ENCODE measurements at places on chromosomes 2 and 18.

DNA sequence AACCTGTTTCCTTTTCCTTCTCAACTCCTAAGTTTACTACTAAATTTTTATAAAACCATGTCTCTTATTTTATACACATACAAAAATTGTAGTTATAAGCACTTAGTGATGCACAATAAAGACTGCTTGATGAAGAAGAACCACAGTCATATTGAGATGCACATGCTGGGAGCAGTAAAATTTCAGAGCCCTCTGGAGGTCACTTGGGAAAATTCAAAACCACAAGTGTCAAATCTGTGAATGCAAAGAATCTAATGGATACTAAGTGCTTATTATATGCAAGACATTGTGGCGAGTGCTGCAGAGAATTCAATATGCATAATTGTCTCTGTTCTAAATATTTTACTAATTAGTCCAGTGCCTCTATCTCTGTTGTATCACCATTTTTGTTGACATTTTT lies 180.5 kb downstream of the VWC2L start:
- no peak for DNase-seq

DNA sequence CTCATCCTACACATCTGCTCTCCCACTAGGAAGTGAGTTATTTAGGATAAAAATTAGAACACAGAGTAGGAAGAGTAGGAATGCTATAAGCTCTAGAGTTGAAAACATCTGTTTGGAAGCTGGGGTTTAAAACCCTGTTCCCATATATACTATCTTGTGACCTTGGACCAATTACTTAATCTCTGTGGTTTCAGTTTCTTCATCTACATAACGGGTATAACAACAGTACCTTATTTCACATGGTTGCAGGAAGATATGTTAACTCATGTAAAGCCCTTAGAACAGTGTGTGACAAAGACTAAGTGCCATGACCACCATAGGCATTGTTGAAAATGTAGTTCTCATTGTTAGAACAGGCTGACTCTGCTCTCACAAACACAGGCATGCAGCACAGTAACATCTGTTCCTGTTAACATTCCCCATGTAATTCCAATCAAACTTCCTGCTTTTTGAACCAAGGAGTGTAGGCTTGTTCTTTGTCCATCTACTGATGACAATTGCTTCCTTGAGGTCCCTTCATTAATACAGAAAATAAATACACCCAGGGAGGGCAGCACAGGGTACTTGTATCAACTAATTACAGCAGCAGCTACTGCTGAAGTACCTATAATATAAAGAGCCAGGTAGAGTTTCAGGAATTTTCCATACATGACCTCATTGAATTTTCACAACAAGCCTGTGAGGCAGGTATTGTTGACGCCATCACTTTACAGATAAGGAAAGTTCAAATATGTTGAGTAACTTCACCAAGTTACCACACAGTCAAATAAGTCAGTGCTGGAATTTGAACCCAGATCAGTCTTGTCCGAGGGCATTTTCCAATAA lies 204.2 kb downstream of the L3MBTL4 start:
- no peak for DNase-seq

GRCh38 chr18:9517869-9518268 lies 42.6 kb downstream of the RALBP1 start:
- DNase-seq = no peak

- DNase-seq = no peak
Measured at GRCh38 chr18:23316988-23317387, 136.1 kb upstream of the RIOK3 start.

DNA sequence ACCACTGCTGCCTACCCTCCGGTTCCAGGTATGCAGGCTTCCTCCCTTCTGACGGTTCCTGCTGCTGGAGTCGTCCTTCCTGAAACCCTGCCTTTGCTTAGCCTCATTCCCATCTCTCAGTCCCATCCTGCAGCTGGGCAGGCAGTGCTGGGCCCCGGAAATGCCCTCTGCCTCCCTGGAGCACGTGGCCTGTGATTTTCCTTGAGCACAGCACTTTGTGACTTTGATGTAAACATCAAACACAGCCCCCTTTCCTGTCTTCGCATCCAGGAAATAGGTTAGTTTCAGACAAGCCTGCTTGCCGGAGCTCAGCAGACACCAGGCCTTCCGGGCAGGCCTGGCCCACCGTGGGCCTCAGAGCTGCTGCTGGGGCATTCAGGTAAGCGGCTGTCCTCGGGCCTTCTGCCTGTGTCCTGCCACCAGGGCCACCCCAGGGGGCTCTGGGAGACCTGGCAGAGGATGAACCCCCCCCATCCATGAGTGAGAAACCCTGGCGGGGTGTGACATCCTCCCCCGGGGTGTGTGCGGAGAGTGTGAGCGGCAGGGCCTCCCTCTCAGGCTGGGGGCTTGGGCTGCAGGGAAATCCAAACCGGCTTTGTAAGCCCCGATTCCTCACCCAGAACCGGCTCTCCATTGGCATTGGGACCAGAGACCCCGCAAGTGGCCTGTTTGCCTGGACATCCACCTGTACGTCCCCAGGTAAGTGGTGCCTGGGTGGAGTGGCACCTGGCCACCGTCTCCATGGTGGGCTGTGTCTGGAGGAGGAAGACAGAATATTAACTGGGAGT lies at the start of gene ZAP70:
ZAP70 (plus strand) TSS at position 281 of the 788 bp plus-strand sequence. CDS start 10,461 bp downstream, outside the sequence.
- peak; percentile 51 for DNase-seq

- no peak for DNase-seq
Measured at GRCh38 chr2:60512641-60513040, 40.8 kb downstream of the BCL11A start.

DNA sequence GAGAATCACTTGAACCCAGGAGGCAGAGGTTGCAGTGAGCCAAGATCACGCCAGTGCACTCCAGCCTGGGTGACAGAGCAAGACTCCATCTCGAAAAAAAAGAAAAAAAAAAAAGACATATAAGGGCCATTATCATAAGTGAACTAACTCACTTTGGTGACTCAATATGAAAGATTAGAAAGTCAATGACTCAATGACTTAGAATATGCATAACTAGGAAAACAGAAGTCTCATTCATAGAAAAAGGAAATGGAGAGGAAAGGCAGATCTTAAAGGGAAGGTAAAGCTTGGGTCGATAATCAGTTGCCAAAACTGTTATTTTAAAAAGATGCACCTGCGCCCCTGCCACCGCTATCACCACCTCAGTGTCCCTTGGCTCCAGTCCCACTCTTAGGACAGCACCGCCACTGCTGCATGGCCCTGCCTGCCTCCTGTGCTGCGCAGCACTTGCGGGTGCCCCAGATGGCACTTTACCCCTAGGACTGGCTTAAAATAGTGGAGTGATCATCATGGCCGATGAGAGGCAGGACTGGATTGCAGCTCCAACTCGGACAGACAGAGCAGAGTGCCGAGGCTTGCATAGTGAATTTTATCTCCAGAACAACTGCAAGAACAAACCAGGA lies 54.7 kb downstream of the INO80D start:
- DNase-seq = no peak

DNA sequence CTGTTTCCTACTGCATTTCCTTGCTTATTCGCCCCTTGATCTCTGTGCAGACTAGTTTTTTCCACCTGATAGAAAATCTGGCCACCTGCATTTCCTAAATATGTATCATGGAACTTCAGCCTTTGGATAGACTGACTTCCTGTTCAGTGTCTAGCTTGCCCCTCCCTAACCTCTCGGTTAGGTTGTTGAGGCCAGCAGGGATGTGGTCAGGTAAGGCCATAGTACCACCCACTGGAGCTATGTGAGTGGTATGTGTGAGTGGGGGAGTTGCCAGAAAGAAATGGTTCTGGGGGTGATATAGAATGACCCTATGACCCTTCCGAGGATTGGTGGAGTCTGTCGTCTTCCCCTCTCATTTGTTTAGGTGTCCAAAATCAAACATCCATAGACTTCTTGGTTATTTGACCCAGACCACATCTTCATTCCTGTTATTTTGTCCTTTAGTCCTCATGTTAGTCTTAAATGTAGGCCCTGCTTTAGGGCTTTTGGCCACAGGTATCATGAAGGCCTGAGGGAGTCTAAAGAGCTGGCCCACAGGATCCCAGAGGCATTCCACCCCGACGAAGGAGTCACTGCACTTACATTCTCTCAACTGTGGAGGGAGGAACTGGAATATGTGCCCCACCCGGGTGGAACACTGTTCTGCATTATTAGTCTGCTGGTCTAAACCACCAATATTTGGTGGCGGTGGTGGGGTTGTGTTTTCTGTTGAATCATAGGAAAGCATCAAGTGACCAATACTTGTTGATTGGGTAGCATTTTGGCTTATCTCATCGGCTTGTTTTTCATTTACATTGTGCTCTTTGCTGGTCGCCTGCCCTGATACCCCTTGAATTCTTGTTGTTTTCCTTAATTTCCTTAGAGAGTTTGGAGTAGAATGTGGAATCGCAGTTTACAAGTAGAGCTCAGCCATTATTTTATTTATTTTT lies 21.9 kb downstream of the CAB39 start:
- no peak for DNase-seq

GRCh38 chr2:32427672-32428610 lies 71.1 kb downstream of the BIRC6 start:
- DNase-seq = no peak

GRCh38 chr2:190854726-190855125 lies 25.9 kb upstream of the GLS start:
- no peak for DNase-seq

- no peak for DNase-seq
Measured at GRCh38 chr18:64650068-64650467, 501.2 kb upstream of the LINC00305 start.

- DNase-seq = no peak
Measured at GRCh38 chr2:239465017-239466001, 64.5 kb upstream of the HDAC4 start.

DNA sequence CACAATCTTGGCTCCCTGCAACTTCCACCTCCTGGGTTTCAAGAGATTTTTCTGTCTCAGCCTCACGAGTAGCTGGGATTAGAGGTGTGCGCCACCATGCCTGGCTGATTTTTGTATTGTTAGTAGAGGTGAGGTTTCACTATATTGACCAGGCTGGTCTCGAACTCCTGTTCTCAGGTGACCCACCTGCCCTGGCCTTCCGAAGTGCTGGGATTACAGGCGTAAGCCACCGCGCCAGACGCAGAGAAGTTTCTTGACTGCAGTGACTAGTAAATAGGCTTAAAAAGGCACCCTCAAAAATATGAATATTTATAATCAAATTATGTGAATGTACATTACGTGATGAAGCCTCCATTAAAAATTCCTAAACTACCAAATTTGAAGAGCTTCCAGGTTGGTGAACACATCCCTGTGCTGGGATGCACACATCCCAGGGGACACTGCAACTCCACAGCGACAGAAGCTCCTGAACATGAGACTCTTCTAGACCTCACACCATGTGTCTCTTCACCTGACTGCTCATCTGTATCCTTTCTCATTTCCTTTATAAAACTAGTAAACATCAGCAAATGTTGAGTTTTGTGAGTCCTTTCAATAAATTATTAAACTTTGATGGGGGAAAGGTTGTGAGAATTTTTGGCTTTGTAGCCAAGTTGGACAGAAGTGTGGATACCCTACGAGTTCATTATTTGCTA lies 203.3 kb upstream of the SPOPL start:
- no peak for DNase-seq

DNA sequence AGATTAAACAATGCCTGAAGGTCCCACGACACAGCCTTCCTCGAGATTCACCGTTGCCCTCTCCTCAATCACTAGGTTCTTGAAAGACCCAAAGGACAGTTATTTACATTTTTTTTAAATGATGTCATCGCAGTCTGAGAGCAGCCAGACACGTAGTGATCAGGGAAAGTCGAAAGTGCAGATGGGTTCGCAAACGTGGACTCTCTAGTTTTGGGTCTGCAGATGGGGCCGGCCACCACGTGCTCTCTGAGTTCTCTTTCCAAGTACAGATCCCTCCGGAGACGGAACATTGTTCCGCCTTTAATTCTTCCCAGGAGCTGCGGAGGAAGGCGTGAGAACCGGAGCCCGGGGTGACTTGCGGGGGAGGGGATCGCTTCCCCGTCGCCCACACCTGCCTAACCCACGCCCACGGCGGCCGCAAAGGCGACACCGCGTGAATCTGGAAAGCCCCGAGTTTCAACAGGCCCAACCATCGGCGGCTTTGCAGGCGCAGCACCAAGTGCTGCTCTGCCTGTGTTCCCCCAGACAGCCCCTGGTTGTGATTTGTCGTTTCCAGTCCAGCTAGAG lies 54.3 kb downstream of the PKDCC start:
- DNase-seq = peak; percentile 95

GRCh38 chr2:137165968-137166367 lies 400.6 kb downstream of the THSD7B start:
- DNase-seq = no peak

DNA sequence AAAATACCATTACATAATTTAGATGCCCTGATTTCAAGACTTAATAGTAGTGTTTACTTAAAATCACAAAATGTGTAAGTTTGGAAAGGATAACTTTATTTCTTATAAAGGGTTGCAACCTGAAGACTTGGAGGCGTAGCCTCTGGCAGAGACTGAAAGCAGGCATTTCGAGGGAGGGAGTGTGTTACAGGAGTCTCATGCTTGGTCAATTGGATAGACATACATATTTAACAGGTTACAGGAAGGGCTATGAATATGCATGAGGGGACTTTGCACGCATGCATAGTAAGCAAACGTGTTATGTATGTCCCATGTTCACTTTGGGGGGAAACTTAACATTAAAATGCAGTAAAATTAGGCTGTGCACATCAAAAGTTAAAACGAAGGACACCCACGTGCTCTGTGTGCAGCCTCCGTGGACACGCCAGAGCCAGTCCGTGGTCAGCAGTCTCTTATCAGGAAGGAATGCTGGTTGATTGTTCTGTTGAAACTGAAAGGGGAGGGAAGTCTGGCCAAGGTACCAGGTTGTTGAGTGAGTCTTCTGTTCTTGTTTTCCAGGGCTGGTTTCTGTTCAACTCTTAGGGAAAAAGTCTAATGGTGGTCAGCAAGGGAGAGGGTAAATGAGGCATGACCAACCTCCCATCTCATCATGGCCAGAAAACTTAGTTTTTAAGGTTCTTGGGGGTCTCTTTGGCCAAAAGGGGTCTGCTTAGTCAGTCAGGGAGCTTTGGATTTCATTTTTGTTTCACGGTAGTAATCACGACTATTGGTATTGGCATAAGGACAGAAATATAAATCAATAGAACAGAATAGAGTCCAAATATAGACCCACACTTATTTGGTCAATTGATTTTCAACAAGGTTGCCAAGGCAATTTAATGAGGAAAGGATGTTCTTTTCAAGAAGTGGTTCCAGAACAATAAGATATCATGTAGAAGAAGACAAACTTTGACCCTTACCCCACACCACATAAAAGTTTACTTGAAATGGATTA lies 121.9 kb downstream of the MCFD2 start:
- no peak for DNase-seq

All from effector CD4-positive, alpha-beta T cell (primary cell).